ENCODE measurements at places on chromosomes 12 and 14.

- peak; percentile 54 for DNase-seq
Measured at GRCh38 chr14:64464651-64465050, 648 bp upstream of the AKAP5 start.

GRCh38 chr14:77364146-77364545, 12.7 kb downstream of the TMED8 start:
- no peak for DNase-seq

- DNase-seq: peak; percentile 82
Measured at GRCh38 chr14:85178864-85179263, 351.1 kb upstream of the FLRT2 start.

- DNase-seq: peak; percentile 43
Measured at GRCh38 chr12:88334271-88334670, 192.2 kb downstream of the TMTC3 start.

- no peak for DNase-seq
Measured at GRCh38 chr12:42912367-42912766, 322.8 kb upstream of the PRICKLE1 start.

DNA sequence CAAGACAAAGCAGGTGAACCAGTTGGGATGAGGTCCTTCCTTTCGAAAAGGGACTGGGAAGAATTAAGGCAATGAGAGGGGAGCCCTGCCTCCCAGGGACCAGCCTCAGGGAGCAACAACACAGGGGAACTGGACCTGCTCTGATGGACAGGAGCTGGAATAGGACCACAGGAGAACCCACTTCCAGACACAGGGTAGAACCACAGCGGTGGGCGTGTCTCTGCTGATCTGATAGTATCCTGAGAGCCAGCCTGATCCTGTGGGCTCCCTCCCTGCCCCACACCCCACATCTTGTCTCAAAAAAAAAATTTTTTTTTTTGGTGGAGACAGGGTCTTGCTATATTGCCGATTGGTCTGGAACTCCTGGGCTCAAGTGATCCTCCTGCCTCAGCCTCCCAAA, 13.6 kb upstream of the PLEK2 start:
- no peak for DNase-seq

- DNase-seq: peak; percentile 56
Measured at GRCh38 chr12:98821232-98821631, 176.1 kb downstream of the APAF1 start.

DNA sequence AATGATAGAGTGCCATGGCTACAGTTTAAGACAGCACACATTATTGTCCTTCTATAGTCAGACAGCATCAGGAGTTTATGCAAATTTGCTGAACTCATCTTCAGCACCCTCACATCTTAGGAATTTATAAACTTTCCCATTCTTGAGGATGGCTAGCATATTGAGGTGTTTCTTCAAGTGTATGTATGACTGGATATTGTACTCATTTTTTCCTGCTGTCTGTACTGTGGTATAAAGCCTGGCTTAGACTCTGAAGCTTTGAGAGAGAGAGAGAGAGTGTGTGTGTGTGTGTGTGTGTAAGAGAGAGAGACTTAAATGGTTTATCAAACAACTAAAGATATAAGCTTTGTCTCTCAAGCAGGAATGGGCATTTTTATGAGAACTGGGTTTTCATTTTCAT, 161.6 kb downstream of the PIK3C2G start:
- DNase-seq: no peak

DNA sequence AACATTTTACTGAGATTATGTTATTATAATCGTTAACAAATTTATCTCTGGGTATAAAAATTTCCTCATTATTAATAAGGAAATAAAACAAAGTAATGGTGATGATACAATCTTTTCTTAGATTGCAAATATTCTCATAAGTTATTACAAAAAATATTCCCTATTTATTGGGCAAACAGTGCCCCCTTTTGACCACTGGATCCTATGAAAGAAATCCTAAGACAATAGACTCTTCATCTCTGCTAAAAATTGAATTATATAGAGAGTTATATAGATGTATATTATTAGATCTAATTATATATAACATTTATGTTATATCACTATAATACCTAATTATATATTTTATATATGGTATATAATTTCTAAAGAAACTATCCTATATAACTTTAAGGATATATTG, 94.2 kb upstream of the FGD4 start:
- DNase-seq: no peak

DNA sequence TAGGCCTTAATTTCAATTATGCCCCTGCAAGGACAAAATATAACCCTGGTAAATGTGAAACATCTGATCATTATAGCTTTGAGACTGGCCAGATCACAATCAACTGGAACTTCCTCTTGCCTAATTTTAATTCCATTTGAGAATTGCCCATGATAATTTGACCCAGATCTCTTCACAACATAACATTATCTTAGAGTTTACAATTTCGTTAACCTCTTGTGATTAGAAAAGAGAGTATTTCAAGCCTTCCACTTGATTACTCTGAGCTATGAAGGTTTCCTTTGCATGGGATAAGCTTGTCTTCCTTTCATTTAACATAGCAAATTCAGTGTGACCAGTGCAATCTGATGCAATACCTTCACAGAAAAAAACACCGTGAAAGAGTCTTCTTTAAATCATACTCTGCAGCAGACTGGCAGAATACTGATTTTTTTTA, 143.6 kb downstream of the DUSP6 start:
- no peak for DNase-seq

DNA sequence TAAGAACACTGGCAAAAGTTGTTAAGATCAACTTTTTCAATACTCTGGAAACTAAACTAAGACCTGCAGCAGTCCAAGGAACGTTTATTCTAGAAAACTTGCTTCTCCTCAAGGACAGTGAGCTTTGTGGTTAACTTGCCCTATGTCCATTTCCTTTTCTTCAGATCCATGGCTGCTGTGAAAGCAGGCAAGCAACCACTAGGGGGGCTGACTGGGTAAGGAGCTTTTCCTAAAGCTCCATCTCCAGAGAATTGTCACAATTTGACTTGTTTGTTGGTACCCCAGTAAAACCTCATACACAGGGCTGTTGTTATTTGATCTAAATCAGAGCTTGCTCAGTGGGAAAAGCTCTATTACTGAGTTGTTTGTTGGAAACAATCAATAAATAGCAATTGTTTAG, 10.1 kb upstream of the RPL10L start:
- peak; percentile 69 for DNase-seq

- no peak for DNase-seq
Measured at GRCh38 chr14:103101257-103101962, 6.9 kb downstream of the EXOC3L4 start.

- DNase-seq: no peak
Measured at GRCh38 chr12:21665816-21666215, 8.2 kb upstream of the LDHB start.

DNA sequence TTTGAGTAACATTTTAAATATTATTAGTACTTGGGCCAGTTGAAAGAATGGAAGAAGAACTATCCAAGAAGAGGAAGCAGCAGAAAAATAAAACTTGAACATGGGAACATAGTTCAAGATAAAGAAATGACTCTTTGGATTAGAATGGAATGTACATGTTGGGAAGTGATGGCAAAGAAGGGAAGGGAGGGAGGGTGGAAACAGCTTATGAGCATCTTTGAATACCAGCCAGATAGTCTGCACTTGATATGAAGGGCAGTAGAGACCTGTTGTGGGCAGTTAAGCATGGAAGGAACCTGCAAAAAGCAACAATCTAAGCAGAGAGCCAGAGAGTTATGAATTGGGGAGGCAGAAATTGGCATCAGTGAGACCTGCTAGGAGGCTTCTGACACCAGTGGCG, 10.0 kb upstream of the IL22 start:
- DNase-seq: no peak

- DNase-seq: no peak
Measured at GRCh38 chr12:25126101-25126500, 68.9 kb downstream of the DNAI7 start.

DNA sequence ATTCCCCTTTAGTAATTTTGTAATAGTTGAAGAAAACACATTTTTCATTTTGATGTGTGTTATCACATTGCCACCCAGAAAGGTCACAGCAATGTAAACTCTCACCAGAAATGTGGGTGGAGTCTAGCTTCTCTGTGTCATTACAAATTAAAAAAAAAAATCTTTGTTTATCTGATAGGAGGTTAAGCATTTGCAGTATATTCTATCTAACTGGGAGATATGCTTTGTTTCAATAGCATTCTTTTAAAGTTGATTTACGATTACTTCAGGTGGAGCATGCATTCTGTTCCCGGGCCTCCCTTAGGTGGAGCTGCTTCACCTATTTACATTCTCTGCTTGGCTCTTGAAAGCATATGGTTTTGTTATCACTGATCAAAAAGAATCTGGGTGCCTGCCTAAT, 7.8 kb downstream of the ADIPOR2 start:
- no peak for DNase-seq

- DNase-seq: no peak
Measured at GRCh38 chr12:16163146-16163545, 114.3 kb downstream of the SLC15A5 start.

- DNase-seq: no peak
Measured at GRCh38 chr14:104199266-104199895, 61.0 kb downstream of the KIF26A start.

DNA sequence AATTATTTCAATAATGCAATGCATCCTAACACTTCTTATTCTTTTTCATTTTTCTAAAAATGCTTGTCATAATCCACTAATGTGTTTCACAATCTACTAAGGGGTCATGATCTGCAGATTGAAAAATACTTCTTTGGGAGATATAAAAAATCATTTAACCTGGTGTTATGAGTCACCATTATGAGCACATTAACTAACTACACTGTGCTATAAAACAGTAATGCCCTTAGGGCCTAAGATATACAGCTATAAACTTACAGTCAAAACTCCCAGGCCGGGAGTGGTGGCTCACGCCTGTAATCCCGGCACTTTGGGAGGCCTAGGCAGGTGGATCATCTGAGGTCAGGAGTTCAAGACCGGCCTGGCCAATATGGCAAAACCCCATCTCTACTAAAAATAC, 14.2 kb downstream of the ATXN2 start:
- no peak for DNase-seq

DNA sequence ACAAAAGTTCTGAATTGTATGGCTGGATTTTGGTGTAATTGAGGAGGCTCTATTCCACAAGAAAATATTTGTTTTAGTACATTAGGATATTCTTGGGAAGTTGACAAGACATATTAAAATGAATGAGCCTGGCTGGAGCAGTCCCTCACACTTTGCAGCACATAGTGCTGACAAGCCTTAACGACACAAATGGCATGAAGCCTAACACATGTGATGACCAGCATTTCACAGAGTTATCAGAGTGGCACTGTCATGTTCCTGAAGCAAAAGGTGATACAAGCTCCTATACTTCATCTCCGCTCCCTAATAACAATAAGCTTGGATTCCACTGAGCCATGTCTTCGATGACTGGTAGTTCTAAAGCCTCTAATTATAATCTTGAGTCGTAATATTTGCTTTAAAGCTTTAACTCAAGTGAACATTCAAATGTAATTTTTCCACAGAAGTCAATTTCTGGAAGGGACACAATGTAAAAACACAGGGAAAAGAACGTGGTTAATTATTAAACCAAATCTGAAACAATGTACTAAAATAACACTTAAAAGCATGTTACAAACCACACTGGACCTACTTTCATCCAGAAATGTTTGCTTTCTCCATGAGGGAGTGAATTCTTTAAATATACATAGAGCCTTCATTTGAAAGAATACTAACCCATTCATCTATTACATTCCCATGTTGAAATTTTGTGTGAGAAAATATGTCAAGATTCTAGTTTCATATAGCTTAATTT, 49.6 kb downstream of the GRIP1 start:
- DNase-seq: no peak

DNA sequence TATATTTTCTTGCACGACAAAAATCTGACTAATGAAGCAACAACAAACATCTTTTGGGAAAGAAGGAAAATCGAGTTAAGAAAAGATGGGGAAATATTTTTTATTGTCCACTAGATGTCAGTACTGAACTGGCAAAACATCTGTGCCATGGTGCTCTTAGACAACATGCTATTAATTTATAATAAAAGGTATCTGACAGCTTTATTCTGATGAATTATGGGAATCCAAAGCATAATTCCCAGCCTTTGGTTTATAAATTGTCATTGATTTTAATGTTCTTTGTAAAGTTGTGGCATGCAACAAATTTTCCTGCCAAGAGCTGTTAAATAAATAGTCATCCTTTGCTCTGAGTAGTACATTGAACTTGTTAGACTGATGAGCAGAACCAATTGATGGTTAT, 231.2 kb downstream of the ETNK1 start:
- DNase-seq: peak; percentile 67

- DNase-seq: no peak
Measured at GRCh38 chr12:132024758-132025157, 75.0 kb downstream of the EP400 start.

DNA sequence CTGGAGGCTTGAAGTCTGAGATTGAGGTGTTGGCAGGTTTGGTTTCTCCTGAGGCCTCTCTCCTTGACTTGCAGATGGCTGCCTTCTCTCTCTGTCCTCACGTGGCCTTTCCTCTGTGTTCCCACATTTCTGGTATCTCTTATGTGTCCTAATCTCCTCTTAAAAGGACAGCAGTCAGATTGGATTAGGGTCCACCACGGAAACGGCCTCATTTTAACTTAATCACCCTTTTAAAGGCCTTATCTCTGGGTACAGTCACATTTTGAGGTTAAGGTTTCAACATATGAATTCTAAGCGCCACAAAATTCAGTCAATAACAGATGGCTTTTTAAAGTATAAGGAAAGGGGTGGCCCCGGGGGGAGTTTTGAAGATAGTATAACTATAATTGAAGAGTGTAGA, 33.5 kb downstream of the UNC79 start:
- DNase-seq: no peak

GRCh38 chr14:104305511-104306449, 167.4 kb downstream of the KIF26A start:
- DNase-seq: no peak

DNA sequence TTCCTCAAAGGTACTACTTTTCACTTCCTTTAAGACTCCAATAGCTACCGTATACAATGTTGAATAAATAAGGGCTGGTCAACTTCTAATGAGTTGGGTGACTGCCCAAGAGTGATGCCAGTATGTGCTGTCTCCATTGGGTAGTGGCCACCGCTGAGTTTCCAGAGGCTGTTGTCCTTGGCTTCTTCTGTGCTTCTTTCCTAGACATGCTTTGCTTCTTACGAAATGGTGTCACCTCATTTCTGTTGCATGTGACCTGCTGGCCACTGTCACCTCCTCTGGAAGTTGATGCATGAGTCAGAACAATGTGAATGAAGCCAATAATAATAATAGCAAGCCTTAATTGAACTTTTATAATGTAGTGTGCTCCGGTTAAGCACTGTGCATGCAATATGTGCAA, 7.5 kb upstream of the NID2 start:
- no peak for DNase-seq
